ENCODE measurements at places on chromosomes 4 and X. TPM values are rescaled to one million over a fixed set of nuclear protein-coding genes. Genes with fewer than 3 reads are reported as not detected.

DNA sequence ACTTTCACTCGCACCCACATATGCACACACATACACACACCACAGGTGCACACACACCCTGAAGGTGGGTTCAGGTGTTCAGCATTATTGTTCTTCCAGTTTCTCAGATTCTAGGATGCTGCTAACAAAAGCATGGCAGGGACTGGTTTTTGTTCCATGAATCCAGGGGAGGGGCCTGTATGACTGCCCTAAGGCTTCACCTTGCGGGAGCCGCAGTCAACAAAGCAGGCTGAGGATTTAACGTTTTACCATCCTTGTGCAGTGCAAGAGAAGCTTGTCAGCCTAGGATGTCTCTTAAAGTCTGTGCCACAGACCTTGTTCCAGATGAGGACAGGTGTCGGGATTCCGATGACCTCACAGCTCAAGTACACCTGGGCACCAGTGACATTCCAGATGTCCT is 61.8 kb downstream of the POLR2B start:
- no peaks in the 10 kb centered on the region for H3K27me3 ChIP-seq
- no peak overlapping the region for H3K4me3 ChIP-seq
- no peaks in the 10 kb centered on the region for H3K36me3 ChIP-seq
- no peak for DNase-seq

GRCh38 chrX:150464001-150464400 is 100.9 kb downstream of the MAMLD1 start:
- no peaks in the 10 kb centered on the region for H3K27me3 ChIP-seq
- H3K4me3 ChIP-seq, result no peak overlapping the region
- H3K4me1 ChIP-seq, result no peaks in the 10 kb centered on the region
- H3K27ac ChIP-seq, result no peak overlapping the region
- DNase-seq, result no peak

Gene GLRA3
- not detected for total RNA-seq

Gene SSX1
- not detected for total RNA-seq
